ENCODE measurements at places on chromosomes 3 and 15.
A peak's percentile ranks its signal among the peaks of the same experiment; 100 is the strongest.

DNA sequence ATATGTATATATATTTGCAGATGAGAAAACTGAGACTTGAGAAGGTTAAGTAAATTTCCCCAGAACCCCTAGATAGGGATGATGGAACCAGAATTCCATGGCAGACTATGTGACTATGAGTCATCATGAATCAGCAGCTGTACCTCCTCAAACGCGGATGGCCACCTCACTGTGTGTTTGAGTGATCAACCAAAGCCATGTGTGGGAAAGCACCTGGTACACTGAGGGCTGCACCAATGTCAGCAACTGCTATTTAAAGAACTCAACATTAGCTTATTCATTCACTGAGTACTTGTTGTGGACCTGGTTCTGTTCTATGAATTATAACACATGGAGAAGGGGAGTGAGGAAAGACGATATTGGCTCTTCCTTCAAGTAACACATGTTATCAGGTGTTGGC lies 377.0 kb downstream of the GAP43 start:
- DNase-seq: no peak

GRCh38 chr3:115667738-115668065 lies 44.4 kb downstream of the GAP43 start:
- no peak for DNase-seq

DNA sequence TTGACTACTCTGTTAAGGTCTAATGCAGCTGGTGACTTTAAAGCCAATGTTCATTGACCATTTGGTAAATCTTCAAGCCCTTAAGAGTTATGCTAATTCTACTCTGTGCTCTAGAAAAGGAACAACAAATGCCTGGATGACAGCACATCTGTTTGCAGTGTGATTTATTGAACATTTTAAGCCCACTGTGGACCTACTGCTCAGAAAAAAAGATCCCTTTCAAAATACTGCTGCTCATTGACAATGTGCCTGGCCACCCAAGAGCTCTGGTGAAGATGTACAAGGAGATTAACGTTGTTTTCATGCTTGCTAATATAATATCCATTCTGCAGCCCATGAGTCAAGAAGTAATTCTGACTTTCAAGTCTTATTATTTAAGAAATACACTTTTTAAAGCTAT lies 110.8 kb downstream of the TBC1D5 start:
- DNase-seq: no peak

- no peak for DNase-seq
Observed at GRCh38 chr3:159786489-159787177, 202.0 kb upstream of the IL12A start.

GRCh38 chr15:98043160-98044014 lies 82.9 kb downstream of the ARRDC4 start:
- DNase-seq: no peak

- DNase-seq: no peak
Observed at GRCh38 chr15:37056177-37057121, 43.9 kb downstream of the MEIS2 start.

GRCh38 chr3:55891106-55891505 lies 404.0 kb upstream of the WNT5A start:
- no peak for DNase-seq

DNA sequence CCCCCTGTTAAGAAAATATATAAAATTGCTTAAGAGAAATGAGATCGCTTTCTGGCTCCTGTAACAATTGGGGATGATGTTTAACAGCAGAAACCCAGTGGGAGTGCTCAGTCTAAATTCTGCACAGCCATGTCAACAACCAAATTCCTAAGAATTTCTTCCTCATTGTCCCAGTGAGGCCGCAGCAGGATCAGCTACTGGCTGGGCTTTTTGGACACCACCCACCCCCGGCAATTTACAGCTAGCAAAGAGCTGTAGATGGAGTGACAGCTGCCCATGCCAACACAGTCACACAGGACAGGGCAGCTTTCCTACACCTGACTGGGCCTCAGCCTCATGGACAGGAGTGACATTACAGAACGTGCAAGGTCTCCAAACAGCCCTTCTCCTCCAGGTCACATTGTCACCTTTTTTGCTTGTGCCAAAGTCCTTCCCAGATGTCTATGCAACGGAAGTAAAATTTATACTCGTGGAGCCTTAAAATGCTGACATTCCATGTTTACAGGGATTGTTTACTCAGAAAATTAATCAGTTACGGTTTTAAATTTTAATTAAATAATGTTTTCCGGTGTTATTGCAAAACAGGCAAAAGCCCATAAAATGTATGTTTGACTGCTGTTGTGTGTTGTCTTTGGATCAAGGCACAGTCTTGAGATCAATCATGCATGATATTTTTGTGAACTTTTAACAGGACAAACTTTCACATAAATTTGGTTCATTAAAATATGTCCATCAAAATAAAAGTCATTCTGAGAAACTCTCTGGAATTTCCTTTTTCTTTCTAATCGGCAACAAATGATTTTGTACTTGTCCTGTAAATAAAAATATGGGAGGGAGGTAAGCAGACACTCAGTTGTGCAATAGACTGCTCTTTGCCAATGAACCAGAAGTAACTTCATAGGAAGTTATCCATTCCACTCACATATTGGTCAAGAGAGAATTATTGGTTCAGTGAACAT lies 943.2 kb downstream of the MCTP2 start:
- DNase-seq: no peak

GRCh38 chr3:64798316-64798715 lies 110.5 kb upstream of the ADAMTS9 start:
- no peak for DNase-seq

DNA sequence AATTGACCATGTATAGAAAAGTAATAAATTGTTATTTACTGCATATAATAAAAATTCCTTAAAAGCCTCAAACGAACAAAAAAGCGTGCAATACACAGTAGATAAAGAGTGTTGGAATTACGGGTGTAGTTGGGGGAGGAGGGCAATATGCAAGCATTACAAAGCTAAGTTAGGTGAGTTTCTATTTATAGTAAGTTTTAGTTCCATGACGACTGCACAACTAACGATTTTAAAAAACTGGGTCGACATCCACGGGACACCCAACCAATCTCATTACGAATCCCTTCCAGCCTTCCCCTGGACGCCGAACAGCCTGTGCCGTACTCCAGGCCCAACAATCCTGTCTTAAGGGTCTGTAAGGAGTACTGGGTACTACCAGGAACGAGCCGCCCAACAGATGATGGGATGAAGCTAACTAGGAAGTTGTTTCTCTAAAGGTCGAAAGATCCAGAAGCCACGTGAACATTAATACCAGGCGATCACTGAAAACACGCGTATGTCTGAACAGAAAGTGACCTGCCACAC lies 677 bp downstream of the POLQ start:
- DNase-seq: no peak

DNA sequence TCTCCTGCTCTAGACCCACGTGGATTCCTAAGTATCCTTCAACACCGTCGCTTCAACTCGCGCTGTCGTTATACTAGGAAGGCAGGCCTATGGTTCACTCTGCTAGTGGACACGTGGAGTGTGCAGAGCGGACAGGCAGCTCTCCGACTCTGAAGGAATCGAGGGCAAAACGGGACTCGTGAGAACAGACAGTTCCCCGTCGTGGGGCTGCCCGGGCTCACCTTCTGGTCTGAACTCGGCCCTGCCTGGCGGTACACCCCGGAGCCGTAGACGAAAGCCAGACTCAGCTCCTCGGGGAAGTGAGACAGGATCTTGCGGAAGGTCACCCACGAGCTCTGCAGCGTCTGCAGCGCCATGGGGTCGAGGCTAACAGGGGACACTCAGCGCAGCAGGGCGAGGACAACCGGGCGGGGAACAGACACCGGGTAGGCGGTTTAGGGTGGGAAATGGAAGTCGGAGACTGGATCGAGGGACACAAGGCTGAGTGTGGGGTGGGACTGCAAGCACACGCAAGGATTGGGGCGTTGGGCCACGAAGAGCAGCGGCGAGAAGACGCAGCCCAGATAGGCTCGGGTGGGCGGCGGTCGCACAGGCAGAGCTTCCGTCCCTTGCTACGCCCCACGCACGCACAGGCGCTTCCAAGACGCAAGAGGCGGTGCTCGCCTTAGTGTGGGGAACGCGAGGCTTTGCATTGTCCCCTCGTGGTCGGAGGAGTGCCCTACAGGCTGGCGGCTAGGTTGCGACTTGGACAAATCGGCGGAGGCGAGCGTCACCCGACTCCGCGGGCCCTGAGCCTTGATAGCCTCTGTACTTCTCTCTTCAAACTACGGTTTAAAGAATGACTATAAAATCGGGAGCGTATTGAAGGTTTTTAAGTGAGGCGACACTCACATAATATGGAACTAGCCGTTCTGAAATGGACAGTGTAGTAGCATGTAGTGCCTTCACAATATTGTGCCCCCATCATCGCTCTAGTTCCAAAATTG lies at the start of gene TAMM41:
Gene TAMM41 (minus strand): TSS at position 605 of the 986 bp plus-strand sequence. CDS start 249 bp downstream, at position 356.
- peak; percentile 59 for DNase-seq

- no peak for DNase-seq
Observed at GRCh38 chr3:105904678-105905284, 36.0 kb upstream of the CBLB start.

GRCh38 chr3:173553635-173554280 lies 156.2 kb downstream of the NLGN1 start:
- DNase-seq: no peak

- DNase-seq: no peak
Observed at GRCh38 chr3:179324270-179324754, 1.5 kb downstream of the ZNF639 start.

DNA sequence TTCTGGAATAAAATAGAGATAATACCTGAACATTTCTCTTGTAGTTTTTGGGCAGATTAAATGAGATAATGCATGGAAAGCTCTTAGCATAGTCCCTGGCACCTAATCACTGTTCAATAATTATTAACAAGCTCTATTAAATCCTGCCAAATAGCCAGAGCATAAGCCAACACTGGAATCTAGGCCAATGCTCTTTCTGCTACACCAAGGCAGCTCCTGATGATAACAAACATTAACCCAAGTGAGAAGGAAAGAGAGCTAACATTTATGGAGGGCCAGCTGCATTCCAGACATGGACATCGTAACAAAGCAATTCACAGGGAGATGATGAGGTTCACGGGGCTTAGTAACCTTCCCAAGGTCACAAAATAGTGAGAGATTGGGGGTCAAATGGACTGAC lies 23.3 kb downstream of the LARP6 start:
- DNase-seq: no peak
